EL (cell line): ENCODE measurements at places on chromosomes 3 and 15.

DNA sequence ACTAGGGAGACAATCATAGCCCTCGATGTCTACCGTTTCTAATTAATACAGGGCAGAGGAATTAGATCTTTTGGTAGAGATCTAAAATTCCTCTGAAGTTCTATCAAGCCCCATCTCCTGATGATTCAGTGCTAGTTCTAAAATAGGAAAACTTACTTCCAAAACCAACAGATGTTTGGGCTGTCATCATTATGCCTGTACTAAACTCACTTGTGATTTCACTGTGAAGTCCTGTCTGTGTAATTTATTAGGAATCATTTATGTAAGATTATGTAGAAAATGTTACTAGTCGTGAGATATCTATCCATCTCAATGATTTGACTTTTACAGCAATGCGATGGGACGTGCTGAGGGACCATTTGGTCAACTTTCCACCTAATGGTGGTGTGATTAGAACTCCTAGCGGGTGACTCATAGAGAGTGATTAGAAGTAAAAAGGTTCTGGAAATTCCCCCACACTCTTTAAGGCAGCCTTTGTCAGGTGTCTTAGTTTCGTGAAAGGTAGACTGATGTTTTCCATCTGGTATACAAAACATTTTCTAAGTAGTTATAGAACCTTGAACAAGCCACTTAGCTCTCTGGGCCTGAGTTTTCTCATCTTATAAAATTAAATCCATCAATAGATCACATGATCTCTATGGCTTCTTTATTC lies 34.2 kb downstream of the LIPC start:
- no peak for DNase-seq

GRCh38 chr3:112508261-112508660 lies 9.0 kb upstream of the BTLA start:
- no peak for DNase-seq

- peak; percentile 55 for DNase-seq
These were observed 24.0 kb upstream of the TLE3 start for GRCh38 chr15:70121624-70122302.

DNA sequence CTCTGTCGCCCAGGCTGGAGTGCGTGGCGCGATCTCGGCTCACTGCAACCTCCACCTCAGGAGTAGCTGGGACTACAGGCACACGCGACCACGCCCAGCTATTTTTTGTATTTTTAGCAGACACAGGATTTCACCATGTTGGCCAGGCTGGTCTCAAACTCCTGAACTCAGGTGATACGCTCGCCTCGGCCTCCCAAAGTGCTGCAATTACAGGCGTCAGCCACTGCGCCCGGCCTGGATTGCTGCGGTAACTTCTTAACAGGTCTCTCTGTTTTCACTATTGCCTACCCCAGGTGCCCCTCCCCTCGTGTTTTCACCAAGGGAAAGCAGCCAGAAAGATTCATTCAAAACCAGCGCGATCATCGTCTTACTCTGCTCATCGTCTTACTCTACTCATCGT lies 10.5 kb downstream of the ADAMTS7 start:
- DNase-seq, result no peak

- no peak for DNase-seq
These were observed 46.7 kb downstream of the ANXA2 start for GRCh38 chr15:60351066-60351465.

DNA sequence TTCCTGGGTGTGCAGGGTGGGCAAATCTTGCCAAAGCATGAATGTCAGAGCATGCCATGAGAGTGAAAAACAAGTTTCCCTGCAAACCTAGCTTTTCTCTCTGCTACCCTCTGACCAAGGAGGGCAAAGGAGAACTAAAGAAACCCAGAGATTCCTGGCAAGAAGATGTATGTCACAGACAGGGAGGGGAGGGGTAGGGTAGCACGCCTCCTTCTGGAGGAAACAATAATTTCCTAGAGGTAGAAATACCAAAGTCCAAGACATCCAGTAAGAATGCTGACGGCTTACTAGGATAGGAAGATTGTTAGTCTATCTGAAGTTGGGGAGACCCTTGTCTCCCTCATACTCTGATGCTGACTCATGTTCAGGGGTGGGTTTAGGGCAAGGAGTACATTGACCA lies 203.9 kb downstream of the NR1D2 start:
- peak; percentile 20 for DNase-seq

DNA sequence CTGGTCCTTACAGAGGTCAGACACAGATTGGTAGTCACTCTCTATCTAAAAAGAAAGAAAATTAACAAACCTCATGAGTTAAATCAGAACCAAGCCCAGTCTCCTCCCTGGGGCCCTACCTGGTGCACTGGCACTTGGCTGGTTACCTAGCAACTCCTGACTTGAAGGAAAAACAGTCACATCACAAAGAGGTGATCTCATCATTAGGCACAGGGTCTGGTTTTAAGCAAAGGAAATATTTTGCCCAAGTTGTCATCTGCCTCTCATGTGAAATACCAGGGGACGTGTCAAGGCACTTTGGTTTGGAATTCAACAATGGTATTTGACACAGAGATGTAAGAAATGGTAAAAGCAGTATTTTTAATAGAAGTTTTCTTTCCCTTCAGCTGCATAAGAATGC lies 47.7 kb upstream of the FMN1 start:
- DNase-seq, result peak; percentile 76

DNA sequence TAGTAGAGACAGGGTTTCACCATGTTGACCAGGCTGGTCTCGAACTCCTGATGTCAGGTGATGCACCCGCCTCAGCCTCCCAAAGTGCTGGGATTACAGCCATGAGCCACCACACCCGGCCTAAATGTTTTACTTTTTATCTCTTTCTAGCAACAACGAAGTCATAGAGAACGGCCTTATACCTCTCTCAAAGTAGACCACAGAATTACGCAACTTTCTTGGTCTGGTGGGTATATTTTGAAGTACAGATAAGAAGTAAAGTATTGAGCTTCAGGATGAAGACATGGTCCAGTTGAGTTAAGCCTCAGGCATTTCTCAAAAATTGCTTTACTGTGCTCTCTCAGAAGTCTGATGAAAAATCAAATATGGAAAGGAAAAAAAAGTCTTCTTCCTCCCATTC lies 30.6 kb downstream of the FAM240A start:
- DNase-seq, result no peak

- DNase-seq, result no peak
These were observed 84.1 kb upstream of the KLHL25 start for GRCh38 chr15:85878828-85879225.

DNA sequence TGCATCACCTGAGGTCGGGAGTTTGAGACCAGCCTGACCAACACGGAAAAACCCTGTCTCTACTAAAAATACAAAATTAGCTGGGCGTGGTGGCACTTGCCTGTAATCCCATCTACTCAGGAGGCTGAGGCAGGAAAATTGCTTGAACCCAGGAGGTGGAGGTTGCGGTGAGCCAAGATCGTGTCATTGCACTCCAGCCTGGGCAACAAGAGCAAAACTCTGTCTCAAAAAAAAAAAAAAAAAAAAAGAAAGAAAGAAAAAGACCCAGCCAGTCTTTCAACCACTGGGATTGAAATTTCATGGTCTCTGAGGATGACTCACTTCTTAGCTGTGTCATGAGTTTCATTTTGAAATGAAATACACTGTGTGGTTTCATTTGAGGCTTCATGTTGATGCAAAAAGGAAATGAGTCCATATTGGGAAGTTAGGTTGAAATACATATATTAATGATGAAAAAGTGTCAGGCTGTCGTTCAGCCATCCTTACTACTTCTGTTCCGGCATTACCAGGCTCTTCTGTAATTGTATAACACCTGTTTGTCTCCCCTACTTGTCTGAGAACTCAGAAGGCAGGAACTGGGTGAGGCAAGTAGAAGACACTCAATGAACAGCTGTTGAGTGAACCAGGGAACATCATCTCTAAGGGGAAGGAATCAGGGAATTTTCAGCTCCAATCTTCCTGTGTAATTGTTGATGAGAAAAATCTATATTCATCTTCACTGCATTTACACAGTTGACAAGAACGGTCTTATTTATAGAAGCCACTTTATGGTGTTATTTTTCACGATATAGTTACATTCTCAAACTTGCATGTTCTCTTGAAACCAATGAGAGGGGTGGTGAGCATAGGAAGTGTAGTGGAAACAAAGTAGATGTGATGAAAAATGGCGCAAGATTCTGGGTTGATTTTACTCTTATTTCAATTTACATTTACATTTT lies 87.4 kb downstream of the NFKBIZ start:
- DNase-seq, result peak; percentile 83

GRCh38 chr15:27490867-27491595 lies 520.0 kb downstream of the GABRG3 start:
- no peak for DNase-seq

DNA sequence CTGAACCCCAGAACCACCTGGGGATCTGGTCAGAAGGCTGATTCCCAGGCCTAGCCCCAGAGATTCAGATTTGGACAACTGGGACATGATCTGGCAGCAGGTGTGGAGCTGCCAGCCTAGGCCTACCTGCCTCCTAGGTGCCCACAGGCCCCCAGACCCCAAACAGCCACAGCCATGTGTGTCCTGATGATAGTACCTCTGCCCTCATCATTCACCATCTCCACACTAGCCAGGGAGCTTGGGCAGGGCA lies 34.7 kb downstream of the HMCES start:
- DNase-seq, result no peak

DNA sequence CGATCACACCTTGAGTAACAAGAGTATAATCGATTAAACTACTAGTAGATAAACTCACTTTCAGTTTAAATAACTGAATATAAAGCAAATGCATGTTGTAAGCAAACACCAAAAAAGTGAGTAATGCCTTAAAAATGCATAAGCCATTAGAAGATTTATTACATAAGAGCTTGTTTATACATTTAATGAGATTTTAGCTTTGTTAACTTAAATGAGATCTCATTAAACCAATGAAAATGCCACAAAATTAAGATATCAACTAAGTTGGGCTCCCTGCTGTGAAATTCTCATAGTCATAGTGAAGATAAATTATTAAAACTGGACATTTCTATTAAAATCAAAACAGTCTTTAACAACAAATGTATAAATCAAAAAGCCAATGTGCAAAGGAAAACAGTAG lies 701.2 kb downstream of the NLGN1 start:
- peak; percentile 4 for DNase-seq

GRCh38 chr15:51223771-51224229 lies 114.6 kb downstream of the CYP19A1 start:
- peak; percentile 94 for DNase-seq

- no peak for DNase-seq
These were observed 9.5 kb downstream of the SLCO2A1 start for GRCh38 chr3:134020135-134020680.

GRCh38 chr3:65503776-65504175 lies 534.9 kb downstream of the MAGI1 start:
- DNase-seq, result no peak

- no peak for DNase-seq
These were observed 273.5 kb upstream of the SEMA6D start for GRCh38 chr15:47443839-47444238.

DNA sequence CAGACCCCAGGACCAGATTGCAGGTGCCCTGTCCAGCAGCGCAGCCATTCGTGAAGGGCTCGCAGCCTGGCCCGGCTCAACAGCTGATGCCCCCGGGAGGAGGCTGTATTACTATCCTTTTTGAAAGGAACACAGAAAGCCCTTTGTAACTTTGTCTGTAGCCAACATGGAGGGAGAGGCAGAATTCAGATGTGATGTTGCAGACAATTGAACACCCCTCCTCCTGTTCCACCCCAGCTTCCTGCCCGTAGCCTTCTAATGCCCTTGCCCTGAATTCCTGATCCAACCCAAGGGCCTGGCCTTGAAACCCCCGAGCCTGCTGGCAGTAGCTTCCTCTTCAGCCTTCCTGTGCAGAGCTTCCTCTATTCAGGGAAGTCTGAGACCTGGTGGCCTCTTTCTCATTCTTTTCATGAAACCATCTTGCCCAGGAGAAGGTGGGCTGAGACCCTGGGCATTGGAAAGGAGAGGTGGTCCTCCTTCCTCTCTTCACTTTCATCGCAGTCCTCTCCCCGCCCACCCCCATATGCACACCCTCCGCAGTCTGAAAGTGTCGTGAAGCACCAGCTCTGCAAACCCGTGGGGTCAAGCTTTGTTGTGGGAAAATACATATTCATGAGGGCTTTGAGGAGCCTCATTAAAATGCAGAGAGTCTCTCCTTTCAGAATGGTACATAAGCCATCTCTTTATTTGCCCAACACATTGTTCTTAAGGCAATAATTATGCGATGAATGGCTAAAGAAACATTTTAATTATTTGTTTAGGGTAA lies 109.2 kb downstream of the APBA2 start:
- DNase-seq, result no peak

DNA sequence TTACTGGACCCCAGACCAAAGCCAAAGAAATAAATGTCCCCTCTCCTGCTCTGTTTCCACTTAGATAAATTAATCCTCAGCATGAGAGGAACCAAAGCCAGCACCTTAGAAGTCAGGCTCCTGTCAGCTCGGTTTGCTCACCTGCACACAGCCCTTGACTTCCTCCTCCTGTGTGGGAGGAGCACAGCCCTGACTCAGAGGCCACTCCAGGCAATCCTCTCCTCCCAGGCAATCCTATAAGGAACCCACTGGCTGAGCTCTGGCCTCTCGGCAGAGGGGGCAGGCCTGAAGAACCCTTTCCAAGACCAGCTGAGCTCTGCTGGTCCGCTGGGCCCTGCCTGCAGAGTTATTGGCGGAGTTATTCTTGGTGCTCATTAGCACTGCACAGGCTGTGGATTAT lies 30.8 kb downstream of the LIPC start:
- no peak for DNase-seq

- no peak for DNase-seq
These were observed 134.8 kb upstream of the MB21D2 start for GRCh38 chr3:193052354-193053045.

- no peak for DNase-seq
These were observed 21.0 kb downstream of the C2CD4A start for GRCh38 chr15:62087671-62088352.

- no peak for DNase-seq
These were observed 48.8 kb upstream of the ATP2B2 start for GRCh38 chr3:10554236-10554611.

DNA sequence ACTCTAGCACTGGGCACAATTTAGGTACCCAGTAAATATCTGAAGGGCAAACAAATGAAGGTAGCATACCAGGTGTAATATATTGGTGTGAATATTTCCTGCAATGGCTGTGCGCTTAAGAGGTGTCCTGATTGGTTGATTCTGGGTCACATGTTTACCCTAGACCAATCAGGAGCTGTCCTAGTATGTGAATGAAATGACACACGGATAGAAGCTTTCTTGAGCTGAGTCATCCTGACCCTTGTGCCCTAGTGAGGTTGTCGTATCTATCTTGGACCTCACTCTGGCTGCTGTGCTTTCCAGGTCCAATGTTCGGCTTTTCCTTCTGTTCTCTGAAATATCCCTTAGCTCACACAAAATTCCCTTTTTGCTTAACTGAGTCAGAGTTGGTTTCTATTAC lies 58.1 kb upstream of the FOXP1 start:
- peak; percentile 12 for DNase-seq
